Vagina (tissue), 2 donors: ENCODE measurements at places on chromosomes 1 and 21. TPM values are rescaled to one million over a fixed set of nuclear protein-coding genes. Genes with fewer than 3 reads are reported as not detected.

DNA sequence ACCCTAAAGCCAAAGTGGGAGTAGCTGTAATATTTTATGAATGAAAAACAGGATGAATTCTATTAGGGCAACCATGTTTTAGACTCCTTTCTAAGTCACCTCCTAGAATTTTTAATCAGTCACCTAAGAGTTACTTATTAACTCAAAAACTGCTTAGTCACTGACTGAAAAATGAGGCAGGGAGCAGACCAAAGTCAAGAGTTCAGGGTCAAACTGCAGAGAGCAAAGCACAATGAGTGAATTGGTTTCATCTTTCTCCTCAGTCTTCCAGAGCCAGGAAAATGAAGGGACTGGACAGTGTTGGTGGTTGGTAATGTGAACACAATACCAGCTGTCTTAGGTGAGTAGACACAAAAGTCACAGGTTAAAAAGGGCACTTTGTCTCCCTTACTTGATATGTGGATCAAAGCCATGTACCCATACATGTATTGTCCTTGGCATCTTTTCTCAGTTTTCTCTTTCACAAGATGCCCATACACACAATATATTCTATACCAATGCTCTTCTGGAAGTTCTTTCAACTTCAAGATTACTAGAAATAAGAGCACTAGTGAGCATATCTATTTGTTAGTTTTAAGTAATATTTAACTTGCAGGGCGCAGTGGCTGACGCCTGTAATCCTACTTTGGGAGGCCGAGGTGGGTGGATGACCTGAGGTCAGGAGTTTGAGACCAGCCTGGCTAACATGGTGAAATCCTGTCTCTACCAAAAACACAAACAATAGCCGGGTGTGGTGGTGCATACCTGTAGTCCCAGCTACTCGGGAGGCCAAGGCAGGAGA, 42.2 kb downstream of the ATP1B1 start:
- H3K4me1 ChIP-seq = no peaks in the 10 kb centered on the region
- H3K27me3 ChIP-seq = no peaks in the 10 kb centered on the region
- no peak overlapping the region for H3K4me3 ChIP-seq
- DNase-seq = no peak
- H3K36me3 ChIP-seq = no peaks in the 10 kb centered on the region

DNA sequence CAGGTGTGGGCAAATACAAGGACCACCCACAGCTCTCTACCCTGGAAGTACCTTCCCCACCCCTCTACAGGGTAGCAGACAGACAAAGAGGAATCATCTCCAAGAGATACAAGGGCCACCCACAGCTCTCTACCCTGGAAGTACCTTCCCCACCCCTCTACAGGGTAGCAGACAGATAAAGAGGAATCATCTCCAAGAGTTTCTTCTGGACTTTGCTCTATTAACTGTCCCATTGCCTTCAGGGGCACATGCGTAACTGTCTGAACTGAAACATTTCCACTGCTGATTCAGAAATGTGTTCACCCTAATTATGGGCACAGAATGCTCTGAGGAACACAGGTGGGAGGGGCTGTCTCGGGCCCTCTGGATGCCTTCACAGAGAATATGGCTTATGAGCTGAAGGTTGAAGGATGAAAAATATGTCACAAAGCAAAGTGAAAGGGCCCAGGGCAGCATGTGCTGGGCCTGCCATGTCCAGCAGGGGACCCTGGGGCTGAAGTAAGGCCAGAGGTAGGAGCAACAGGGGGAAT, 43.9 kb downstream of the ZNF281 start:
- no peaks in the 10 kb centered on the region for H3K27me3 ChIP-seq
- H3K4me1 ChIP-seq = no peaks in the 10 kb centered on the region
- no peak overlapping the region for H3K4me3 ChIP-seq
- H3K27ac ChIP-seq = no peak overlapping the region
- no peak for DNase-seq

GRCh38 chr1:53971718-53972117, 25.6 kb downstream of the LRRC42 start:
- H3K36me3 ChIP-seq = peaks cover 35% of the 10 kb centered on the region
- no peak overlapping the region for H3K27ac ChIP-seq
- H3K4me1 ChIP-seq = no peaks in the 10 kb centered on the region
- no peak overlapping the region for H3K4me3 ChIP-seq
- DNase-seq = no peak

GRCh38 chr1:245353411-245353810, 198.6 kb downstream of the KIF26B start:
- H3K4me3 ChIP-seq = no peak overlapping the region
- no peak for DNase-seq
- H3K36me3 ChIP-seq = no peaks in the 10 kb centered on the region

DNA sequence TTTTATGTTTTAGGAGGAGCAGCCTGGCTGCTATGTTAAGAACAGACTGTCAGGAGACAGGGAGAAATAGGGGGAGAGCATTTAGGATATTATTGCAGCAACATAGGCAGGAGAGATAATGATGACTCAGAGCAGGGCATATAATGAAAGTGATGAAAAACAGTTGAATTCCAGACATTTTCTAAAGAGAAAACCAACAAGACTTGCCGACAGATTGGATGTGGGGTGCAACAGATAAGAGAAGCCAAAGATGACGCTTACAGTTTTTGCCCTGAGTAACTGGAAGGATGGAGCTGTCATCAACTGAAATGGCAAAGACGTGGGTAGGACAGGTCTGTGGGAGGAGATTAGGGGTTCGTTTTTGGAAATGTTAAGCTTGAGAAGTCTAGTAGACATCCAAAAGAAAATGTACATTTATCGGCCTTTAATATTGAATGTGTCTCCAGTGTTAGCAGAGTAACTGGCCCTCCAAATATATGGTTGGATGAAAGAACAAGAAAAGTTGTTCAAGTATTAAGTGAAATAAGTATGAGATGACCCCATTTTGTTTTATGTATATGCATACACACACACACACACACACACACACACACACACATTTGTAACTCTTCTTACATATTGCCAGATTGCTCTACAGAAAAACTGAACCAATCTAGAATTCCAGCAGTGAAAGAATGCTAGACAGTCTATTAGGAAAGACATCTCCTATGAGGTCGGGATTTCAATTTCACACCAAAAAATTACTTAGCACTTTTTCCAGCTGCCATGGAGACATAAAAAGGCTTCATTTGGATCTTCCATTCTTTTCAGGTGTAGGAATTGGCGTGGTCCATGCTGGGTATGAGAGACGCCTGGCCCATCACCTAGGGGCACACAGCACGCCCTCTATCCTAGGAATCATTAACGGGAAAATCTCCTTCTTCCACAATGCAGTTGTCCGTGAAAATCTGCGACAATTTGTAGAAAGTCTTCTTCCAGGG, 17.2 kb downstream of the DNAJC16 start:
- no peaks in the 10 kb centered on the region for H3K36me3 ChIP-seq
- H3K27me3 ChIP-seq = no peaks in the 10 kb centered on the region
- DNase-seq = no peak
- no peak overlapping the region for H3K27ac ChIP-seq
- no peak overlapping the region for H3K4me3 ChIP-seq

Gene NBPF3
- 10.1 TPM for total RNA-seq

DNA sequence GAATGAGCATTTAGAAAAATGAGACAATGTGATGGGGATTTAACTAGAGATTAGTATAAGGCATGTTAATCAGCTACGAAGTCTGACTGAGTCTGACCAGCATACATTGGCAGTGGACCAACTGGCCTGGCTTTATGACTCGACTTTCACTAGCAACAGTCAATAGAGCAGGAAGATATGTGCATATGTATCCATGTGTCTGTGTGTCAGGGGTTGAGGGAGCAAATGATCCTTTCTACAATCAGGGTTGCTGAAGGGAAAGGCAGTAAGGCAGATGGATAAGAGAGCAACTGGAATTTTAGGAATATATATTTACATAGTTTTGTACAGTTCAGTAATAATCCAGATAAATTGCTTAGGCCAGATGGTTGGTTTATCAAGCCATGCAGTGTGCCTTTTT, 645.6 kb downstream of the PLA2G4A start:
- H3K27ac ChIP-seq = no peak overlapping the region
- no peaks in the 10 kb centered on the region for H3K4me1 ChIP-seq
- no peaks in the 10 kb centered on the region for H3K27me3 ChIP-seq
- no peak for DNase-seq
- no peak overlapping the region for H3K4me3 ChIP-seq

- no peak for DNase-seq
- H3K27ac ChIP-seq = no peak overlapping the region
- H3K4me1 ChIP-seq = peaks cover 70% of the 10 kb centered on the region
- H3K36me3 ChIP-seq = no peaks in the 10 kb centered on the region
These were observed 34.6 kb downstream of the GADD45A start for GRCh38 chr1:67719329-67720196.

Gene DNALI1
- 4.7 TPM for total RNA-seq

- peak overlapping the region; percentile 26 for H3K4me3 ChIP-seq
- DNase-seq = no peak
- peaks cover 70% of the 10 kb centered on the region for H3K36me3 ChIP-seq
- peak overlapping the region; percentile 81 for H3K27ac ChIP-seq
- peaks cover 23% of the 10 kb centered on the region for H3K4me1 ChIP-seq
- no peaks in the 10 kb centered on the region for H3K27me3 ChIP-seq
These were observed 36.0 kb downstream of the CAPN2 start for GRCh38 chr1:223748405-223748772.

Gene TOR1AIP2
- 53.8 TPM for total RNA-seq

DNA sequence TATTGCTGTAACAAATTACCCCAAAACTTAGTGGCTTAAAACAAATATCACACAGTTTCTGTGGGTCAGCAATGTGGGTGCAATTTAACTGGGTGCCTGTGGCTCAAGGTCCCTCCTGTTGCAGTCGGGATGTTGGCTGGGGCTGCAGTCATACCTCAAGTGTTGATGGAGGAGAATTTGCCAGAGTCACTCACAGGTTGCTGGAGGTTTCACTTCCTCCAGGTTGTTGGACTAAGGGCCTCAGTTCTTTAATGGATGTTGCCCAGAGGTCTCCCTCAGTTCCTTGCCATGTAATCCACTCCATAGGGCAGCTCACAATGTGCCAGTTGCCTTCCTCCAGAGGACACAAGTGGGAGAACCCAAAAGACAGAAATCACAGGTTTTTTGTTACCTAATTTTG, 2.5 kb upstream of the TAF13 start:
- H3K4me3 ChIP-seq = no peak overlapping the region
- no peak for DNase-seq
- peaks cover 19% of the 10 kb centered on the region for H3K4me1 ChIP-seq
- no peak overlapping the region for H3K27ac ChIP-seq
- no peaks in the 10 kb centered on the region for H3K36me3 ChIP-seq

GRCh38 chr1:182955596-182956588, 2.9 kb upstream of the SHCBP1L start:
- H3K36me3 ChIP-seq = no peaks in the 10 kb centered on the region
- H3K27ac ChIP-seq = no peak overlapping the region
- peaks cover 9% of the 10 kb centered on the region for H3K4me1 ChIP-seq

GRCh38 chr1:203756036-203756435, 8.9 kb upstream of the LAX1 start:
- no peaks in the 10 kb centered on the region for H3K4me1 ChIP-seq
- H3K4me3 ChIP-seq = no peak overlapping the region
- H3K27me3 ChIP-seq = no peaks in the 10 kb centered on the region
- no peaks in the 10 kb centered on the region for H3K36me3 ChIP-seq

GRCh38 chr1:221829327-221830015, 87.6 kb upstream of the DUSP10 start:
- no peak overlapping the region for H3K27ac ChIP-seq
- no peaks in the 10 kb centered on the region for H3K36me3 ChIP-seq
- no peak for DNase-seq
- peaks cover 6% of the 10 kb centered on the region for H3K4me1 ChIP-seq
- no peak overlapping the region for H3K4me3 ChIP-seq
- no peaks in the 10 kb centered on the region for H3K27me3 ChIP-seq

Gene TMCO1
- total RNA-seq = 33.1 TPM

GRCh38 chr1:109530457-109531087, 9.1 kb upstream of the GPR61 start:
- no peak overlapping the region for H3K4me3 ChIP-seq
- DNase-seq = no peak
- peaks cover 7% of the 10 kb centered on the region for H3K4me1 ChIP-seq
- H3K36me3 ChIP-seq = no peaks in the 10 kb centered on the region
- H3K27me3 ChIP-seq = no peaks in the 10 kb centered on the region

DNA sequence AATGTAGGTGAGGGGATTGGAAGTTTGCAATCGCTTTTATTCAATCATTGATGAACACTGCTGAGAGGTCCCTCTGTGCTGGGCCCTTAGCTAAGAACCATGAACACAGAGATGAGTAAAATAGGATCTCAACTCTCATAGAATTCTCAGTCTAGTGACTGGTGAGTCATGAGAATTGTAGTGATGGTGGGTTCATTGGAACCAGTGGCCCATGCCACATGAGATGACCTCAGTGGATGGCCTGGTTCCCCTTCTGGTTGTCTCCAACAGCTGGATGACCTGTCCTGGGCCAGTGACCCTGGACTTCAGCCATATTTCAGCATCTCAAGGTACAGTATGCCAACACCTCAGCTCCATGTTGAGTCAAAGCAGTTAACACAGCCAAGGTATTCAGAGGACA, 21.3 kb upstream of the S100A10 start:
- no peak overlapping the region for H3K27ac ChIP-seq
- no peaks in the 10 kb centered on the region for H3K36me3 ChIP-seq
- no peaks in the 10 kb centered on the region for H3K4me1 ChIP-seq
- no peak for DNase-seq
- no peaks in the 10 kb centered on the region for H3K27me3 ChIP-seq
- no peak overlapping the region for H3K4me3 ChIP-seq

DNA sequence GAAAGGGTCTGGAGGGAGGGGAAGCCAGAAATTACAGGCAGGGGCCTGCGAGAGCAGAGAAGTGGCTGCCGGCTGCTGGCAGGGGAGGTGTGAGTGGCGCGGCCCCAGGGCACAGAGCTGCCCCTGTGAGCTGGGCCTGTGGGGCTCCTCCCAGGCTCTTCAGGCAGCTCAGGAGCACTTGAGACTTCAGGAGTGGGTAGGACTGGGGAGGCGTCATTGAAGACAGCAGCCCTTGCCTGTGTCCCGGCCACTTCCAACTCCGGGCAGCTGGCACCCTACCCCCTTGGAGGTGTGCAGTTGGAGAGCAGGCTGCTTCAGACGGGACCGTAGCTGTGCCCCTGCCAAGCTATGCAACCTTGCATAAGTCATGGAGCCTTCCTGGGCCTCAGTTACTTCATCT, 87.5 kb upstream of the ACTL8 start:
- no peak for DNase-seq
- H3K36me3 ChIP-seq = peaks cover 22% of the 10 kb centered on the region
- no peaks in the 10 kb centered on the region for H3K4me1 ChIP-seq
- H3K27me3 ChIP-seq = no peaks in the 10 kb centered on the region
- H3K4me3 ChIP-seq = no peak overlapping the region

GRCh38 chr1:239583536-239583935, 197.2 kb downstream of the CHRM3 start:
- no peak overlapping the region for H3K27ac ChIP-seq
- no peaks in the 10 kb centered on the region for H3K27me3 ChIP-seq
- DNase-seq = no peak
- H3K4me1 ChIP-seq = no peaks in the 10 kb centered on the region
- H3K36me3 ChIP-seq = no peaks in the 10 kb centered on the region

Gene KCNJ9
- not detected for total RNA-seq
